ENCODE measurements at places on chromosomes 6 and 20.
A peak's percentile ranks its signal among the peaks of the same experiment; 100 is the strongest.

GRCh38 chr6:117276778-117277316 lies 11.5 kb downstream of the VGLL2 start:
- no peak for DNase-seq

- no peak for DNase-seq
These were observed 189.0 kb downstream of the SLC16A10 start for GRCh38 chr6:111276335-111276734.

DNA sequence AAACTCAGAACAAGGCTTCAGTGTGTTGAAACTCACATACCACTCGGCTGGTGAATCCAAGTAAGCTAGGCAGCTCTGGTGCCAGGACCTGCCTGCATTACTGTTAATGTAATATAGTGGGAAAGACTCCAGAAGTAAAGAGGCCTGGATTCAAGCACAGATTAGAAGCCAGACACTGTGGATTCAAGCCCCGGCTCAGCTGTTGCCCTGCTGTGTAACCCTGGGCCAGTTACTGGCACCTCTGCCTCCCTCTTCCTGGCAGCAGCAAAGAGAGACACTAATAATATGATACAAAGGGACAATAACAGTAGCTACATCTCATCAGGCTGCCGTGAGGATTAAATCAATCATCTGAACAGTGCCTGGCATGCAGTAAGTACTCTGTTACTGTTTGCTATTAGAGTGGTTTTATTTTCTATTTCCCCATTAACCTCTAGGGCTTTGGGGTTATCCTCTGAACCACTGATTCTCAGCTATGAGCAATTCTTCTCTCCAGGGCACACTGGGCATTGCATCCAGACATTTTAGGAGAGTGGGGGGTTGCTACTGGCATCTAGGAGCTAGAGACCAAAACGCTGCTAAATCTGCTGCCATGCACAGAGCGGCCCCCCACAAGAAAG lies 92.9 kb downstream of the ZMYND8 start:
- no peak for DNase-seq

GRCh38 chr20:57991211-57991881 lies 237.1 kb downstream of the ANKRD60 start:
- DNase-seq = peak; percentile 87

DNA sequence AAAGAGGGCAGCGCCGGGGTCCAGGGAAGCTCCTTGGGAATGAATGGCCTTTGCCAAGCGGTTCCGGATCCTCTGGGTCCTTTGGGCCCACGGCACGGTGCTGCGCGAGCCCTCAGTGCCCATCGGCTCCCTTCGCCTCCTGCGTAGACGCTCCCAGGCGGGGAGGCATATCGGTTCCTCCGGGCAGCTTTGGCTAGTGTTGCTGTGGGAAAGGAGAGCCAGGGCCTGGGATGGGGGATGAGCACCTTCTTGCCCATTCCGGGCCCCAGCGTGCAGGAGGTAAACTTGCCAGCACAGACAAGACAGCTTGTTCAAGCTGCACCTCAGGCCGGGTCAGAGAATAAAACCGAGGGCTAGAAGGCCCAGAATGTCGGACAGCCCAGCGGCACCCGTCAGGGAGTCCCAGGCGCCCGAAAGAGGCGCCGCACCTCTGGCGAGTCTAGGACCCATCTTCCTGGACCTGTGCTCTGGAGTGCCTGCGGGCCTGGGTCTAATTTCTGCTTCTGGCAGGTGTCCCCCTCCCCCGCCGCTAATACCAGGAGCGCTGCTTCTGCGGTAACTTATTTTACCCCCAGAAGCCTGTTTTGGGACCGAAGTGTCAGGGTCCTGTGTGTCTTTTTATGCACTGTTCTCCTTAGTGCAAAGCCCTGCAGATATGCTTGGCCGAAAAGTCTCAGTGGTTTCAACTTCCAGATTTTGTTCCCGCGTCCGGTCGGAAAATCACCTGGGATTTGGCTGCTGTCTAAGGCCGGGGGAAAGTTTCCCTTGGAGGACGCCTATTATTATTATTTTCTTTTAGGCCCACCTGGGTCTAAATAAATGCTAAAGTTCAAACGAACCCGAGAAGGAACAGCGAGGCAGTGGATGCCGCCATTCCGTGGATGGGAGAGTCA lies 1.7 kb upstream of the TFAP2C start:
- no peak for DNase-seq

DNA sequence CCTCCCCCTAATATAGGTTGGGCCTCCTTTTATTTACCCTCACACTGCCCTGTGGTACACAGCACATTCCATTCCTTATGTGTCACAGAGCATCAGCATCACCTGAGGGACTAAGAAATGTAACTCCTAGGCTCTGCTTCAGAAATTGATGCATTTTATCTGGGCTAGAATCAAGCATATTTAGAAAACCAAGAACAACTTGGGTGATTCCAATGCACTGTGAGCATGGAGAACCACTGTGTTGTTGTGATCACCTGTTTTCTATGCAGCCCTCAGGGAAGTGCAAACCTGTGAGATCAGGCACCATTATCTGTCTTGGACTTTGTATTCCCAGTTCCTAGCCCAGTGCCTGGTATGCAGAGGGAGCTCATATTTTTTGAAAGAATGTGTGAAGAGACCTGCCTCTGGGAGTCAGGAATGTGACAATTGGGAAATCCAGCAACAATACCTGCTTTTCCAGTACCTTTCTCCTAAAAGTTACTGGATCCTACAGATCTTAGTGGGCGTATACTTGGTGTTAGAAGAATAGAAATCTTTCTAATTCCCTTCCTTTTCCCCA lies 7.0 kb downstream of the KAT14 start:
- DNase-seq = no peak

GRCh38 chr6:42068872-42069522 lies 18.7 kb downstream of the TAF8 start:
- no peak for DNase-seq

GRCh38 chr6:12608016-12608860 lies 108.3 kb upstream of the PHACTR1 start:
- DNase-seq = peak; percentile 44

DNA sequence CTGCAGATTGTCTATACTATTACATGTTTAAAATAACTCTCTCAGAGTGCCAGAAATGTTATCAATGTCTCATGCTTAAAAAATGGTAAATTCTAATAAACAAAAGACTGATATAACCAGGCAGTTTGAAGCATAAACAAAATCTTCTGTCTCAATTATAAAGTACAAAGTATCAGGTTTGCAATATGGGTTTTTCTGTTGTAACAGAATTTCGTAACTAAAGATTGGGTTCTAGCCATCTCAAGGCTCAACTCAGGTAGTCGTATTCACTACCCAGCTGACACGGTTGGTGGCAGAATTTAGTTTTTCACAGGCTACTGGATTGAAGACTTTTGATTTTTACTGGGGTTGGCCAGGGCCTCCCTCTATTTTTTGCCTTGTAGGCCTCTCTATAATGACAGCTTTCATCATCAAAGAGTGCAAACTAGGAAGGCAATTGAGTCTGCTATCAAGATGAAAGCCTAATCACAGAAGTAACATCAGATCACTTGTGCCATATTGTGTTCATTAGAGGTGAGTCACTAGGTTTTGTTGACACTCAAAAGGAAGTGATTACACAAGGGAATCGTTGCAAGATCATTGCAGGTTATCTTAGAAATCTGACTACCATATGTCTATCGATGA lies 3.6 kb downstream of the CYP39A1 start:
- DNase-seq = peak; percentile 58

- DNase-seq = no peak
These were observed 1.8 kb downstream of the WRNIP1 start for GRCh38 chr6:2766767-2767656.

GRCh38 chr6:161744211-161745067 lies 470.6 kb upstream of the AGPAT4 start:
- no peak for DNase-seq

GRCh38 chr6:44697327-44697726 lies 309.8 kb downstream of the CDC5L start:
- no peak for DNase-seq

- no peak for DNase-seq
These were observed 8.0 kb upstream of the EPM2A start for GRCh38 chr6:145743332-145743731.

- no peak for DNase-seq
These were observed 1368.4 kb downstream of the GRIK2 start for GRCh38 chr6:102761872-102762271.

DNA sequence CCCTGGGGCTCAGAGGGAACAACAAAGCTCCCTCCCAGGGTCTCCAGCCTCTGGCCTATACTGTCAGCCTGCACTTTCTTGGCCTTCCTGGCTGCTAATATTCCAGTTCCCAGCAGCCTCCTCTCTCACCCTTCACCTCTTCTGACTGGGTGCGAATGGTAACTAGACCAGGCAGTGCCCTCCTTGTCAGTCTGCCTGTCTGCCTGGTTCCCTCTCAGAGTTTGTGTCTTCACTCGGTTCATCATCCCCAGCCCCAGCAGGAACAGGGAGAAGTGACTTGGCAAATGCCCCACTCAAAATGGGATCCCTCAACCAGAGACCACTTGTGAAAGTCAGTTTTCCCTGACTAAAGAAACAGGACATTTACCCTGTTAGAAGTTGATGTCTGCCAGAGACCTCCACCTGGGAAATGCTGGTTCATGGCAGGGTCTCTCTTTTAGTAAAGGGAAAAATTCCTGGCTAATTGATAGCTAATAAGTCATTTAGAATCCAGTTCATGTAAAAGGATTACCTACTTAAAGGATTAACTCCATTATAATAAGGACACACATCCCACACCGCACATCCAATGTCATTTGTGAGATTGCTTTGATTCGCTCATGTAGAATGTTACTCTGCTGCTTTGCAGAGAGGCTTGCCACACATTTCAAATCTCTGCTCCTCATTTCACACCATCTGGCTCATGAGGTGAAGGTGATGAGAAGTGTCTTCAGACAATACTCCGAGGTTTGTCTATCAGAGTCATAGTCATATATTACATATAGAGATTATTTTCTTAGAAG lies 18.6 kb upstream of the MICB start:
- no peak for DNase-seq

DNA sequence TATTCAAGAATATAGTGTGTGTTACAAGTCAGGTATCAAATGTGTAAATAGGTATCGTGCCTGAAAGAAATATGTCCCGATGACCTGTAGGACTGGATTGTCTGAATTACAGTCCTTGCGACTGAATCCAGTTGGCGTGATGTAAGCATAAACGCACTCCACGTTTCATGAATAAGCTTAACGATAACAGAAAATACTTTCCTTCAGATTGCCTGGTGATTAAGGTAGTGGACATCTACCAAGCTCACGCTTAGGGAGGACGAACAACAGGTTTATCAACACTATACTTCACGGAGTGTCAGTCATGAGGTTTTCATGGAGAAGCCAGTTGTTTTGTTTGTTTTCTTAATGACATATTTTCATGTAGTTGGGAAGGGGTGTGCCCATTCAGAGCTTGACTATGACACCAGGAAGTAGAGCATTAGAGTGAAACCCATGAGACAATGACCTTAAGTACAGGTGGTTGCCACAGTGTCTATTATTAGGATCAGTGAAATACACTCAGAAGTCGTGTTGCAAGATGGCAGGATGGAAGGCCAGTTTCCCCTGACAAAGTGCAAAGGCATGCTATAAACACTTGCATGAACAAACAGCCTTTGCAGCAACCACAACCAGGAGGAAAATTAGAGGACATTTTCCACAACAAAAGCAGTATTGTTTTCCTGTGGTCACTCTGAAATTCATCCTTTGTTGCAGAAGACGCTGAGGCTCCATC lies 305.8 kb upstream of the PRDM1 start:
- no peak for DNase-seq

DNA sequence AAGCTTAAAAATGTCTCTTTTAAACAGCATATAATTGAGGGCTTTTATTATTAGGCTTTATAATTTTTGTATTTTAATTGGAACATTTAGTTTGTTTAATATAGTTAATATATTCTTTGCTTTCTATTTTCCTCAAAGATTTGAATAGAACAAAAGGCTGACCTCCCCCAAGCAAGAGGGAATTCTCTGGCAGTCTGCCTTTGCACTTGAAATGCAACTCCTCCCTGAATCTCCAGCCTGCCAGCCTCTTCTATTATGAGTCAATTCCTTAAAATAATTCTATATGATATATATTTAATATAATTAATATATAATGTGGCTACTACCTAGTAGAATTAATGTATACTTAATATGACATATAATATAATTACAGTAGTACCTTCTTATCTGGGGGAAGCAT lies 69.2 kb downstream of the PTPRA start:
- no peak for DNase-seq

- no peak for DNase-seq
These were observed 137.5 kb upstream of the SLC24A3 start for GRCh38 chr20:19074828-19075516.

DNA sequence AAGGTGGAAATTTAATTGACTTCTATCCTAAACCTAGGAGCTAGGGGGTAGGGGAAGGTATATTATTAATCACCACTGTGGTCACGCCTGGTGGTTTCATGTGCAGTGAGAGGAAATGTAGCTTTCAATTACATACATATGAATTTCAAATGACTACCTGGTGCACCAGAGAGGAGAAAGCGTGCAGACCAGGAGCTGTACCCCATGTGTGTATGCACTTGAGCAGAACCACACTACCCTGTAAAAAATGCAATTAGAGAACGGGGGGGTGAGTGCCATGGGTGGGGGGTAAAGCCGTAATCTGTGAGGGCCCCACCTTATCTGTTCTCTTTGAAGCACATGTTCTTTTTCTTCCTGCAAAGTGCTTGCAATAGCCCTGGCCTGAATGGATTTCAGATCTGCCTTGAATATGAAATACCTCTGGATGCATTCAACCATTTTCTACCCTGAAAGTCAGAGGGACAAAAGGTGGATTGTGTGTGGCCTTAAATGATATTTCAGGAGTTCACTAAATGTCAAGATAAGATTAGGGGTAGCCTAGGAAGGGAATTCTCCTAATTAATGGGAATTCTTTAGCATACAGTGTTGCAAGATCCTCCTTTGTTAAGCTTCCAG lies 30.9 kb upstream of the EDN3 start:
- DNase-seq = no peak

DNA sequence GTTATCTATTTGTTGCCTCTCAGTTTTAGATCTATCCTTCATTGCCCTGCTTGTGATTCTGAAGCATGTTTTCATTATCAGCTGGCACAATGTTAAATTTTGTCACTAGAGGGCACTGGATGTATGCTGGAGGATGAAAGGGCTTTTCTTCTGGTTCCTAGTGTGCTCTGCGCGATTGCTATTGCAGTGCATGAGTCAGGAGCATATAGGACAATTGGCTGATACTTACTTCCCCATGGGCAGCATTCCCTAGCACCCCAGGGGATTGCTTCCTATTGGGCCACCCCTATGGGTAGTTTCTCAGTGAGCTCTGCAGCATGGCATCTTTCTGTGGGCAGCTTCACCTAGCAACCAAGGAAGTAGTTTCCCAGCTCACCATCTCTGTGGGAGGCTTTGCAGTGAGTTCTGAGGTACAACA lies 280.3 kb upstream of the SYNCRIP start:
- peak; percentile 1 for DNase-seq

GRCh38 chr6:129317931-129318820 lies 391.8 kb downstream of the ARHGAP18 start:
- DNase-seq = no peak

- DNase-seq = peak; percentile 100
These were observed 41.0 kb downstream of the ZMYND8 start for GRCh38 chr20:47315339-47316056.

DNA sequence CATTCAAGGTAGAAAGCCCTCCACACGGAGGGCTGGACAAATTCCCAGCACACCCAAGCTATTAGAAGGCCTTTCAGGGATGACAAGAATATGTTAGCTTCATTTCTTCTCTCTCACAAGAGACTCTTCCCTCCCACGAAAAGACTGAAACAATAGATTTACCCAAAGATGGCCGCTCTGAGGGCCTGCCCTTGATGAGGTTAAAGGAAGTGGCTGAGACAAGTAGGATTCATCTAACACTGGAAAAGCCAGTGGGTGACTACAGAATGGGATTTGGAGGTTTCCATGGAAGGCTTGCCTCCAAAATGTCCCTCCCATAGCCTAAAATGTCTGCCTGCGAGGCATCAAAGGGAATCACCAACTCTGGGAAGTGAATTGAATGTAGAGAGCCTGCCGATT lies 277.6 kb downstream of the CLIC5 start:
- DNase-seq = no peak

All from HS-5 (cell line).